ENCODE measurements at places on chromosomes 4 and X. TPM values are rescaled to one million over a fixed set of nuclear protein-coding genes. Genes with fewer than 3 reads are reported as not detected.

GRCh38 chr4:168028970-168029597 lies 63.3 kb upstream of the ANXA10 start:
- H3K4me1 ChIP-seq, result no peaks in the 10 kb centered on the region
- no peak for DNase-seq
- H3K27me3 ChIP-seq, result no peaks in the 10 kb centered on the region
- no peak overlapping the region for H3K4me3 ChIP-seq
- no peak overlapping the region for H3K27ac ChIP-seq

GRCh38 chr4:71026086-71026485 lies 32.6 kb downstream of the DCK start:
- no peak for DNase-seq
- no peaks in the 10 kb centered on the region for H3K27me3 ChIP-seq
- H3K27ac ChIP-seq, result no peak overlapping the region
- no peak overlapping the region for H3K4me3 ChIP-seq

DNA sequence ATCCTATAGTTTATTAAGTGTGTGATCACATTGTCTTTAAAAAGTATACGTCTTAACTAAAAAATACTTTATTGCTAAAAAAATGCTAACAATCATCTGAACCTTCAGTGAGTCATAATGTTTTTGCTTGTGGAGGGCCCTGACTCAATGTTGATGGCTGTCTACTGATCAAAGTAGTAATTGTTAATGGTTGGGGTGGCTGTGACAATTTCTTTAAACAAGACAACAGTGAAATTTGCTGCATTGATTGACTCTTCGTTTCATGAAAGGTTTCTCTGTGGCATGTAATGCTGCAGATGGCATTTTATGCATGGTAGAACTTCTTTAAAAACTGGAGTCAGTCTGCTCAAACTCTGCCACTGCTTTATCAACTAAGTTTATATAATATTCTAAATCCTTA lies 101.4 kb upstream of the IL15 start:
- no peak overlapping the region for H3K4me3 ChIP-seq
- no peak for DNase-seq
- no peaks in the 10 kb centered on the region for H3K36me3 ChIP-seq

DNA sequence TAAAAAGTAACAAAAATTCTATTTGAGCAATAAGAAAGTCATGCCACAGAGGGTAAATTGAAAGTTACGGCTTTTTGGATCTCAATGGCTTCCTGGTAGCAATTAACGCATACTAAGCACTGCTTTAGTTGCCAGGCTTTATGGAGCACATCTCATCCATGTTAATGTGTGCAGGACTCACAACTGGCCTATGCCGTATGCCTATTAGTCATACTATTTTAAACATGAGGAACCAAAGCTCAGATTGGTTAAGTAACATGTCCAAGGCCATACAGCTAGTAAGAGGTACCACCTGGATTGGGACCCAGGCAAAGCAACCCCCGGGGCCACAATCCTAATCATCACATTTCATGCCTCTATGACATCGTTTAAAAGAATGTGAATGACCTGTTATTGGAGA lies 17.1 kb downstream of the DAPP1 start:
- no peaks in the 10 kb centered on the region for H3K27me3 ChIP-seq
- no peaks in the 10 kb centered on the region for H3K4me1 ChIP-seq
- no peak for DNase-seq
- no peaks in the 10 kb centered on the region for H3K36me3 ChIP-seq
- H3K4me3 ChIP-seq, result no peak overlapping the region

DNA sequence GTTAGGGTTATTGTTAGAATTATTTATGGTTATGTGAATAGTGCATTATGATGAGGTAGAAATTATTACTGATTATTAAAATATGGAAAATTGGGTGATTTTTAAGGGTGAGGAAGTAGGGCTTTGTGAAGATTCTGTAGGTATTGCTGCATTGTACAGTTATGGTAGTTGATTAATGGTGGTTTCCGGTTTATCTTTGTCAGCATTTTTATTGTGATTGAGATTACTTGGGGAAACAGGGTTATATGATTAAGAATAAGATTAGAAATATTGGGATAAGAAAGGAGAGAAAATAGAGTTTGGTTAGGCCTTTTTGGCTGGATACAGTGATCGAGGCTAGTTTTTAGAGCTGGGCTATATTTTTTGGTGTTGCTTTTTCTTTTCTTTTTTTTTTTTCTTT lies 8.6 kb upstream of the IGBP1 start:
- no peak overlapping the region for H3K27ac ChIP-seq
- no peak for DNase-seq
- H3K36me3 ChIP-seq, result no peaks in the 10 kb centered on the region
- no peaks in the 10 kb centered on the region for H3K4me1 ChIP-seq

DNA sequence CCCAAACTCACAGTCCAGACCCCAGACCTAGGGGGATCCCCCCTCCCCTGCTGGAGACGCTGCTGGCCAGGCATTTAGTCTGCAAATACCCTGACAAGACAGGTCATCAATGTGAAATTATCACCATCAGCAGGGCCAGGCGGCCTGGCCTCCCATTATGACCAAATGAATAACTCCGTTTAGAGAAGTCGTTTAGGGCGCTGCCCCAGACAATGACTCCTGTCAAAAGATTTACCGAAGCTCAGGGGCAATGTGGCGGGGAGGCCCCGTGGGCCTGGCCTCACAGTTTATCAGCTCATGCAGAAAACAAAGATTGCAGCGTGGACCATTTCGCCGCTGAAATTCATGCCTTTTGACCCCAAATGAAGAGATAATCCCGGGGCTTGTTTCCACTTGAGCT lies 76.5 kb downstream of the HMX1 start:
- H3K27me3 ChIP-seq, result peaks cover 15% of the 10 kb centered on the region
- H3K36me3 ChIP-seq, result no peaks in the 10 kb centered on the region
- H3K4me3 ChIP-seq, result no peak overlapping the region
- no peak for DNase-seq
- H3K4me1 ChIP-seq, result no peaks in the 10 kb centered on the region

DNA sequence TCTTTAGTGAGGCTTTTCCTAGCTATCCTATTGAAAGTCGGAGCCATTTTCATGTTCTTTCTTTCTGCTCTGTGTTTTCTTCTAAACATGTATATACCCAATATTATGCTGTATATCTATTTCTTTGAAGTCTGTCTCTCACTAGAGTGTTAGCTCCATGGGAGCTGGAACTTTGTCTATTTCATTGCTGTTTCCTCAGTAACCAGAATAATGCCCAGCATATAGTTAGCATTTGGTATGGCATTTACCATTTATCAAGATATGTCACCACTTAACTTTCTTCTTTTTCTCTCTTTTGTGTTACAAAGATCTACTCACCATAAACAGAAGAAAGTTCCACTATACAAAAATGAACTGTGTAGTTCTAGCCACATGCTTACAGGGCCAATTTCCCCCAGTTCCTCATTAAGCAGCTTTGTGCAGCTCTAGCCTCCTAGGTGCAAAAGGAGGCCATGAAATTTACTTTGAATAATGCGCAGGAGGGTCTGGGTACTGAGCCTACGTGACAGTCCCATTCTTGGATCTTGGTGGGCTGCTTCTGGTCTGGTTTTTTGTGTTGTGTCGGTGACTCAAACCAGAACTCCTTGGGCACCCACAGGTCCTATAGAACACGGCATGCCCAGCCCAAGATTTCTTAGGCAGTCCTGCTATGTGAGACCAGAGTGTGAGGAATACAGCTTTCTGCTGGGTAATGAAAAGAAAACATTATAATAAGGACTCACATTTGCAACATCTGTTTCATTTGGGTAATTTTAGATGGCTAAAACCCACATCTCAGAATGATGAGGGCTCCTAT lies 302.3 kb upstream of the IGFBP7 start:
- no peaks in the 10 kb centered on the region for H3K27me3 ChIP-seq
- DNase-seq, result no peak

GRCh38 chrX:19912-20571 lies 261.1 kb upstream of the PLCXD1 start:
- no peaks in the 10 kb centered on the region for H3K27me3 ChIP-seq
- H3K27ac ChIP-seq, result no peak overlapping the region
- H3K4me3 ChIP-seq, result peak overlapping the region; percentile 48
- no peaks in the 10 kb centered on the region for H3K36me3 ChIP-seq

- no peaks in the 10 kb centered on the region for H3K27me3 ChIP-seq
- no peak overlapping the region for H3K4me3 ChIP-seq
- no peak overlapping the region for H3K27ac ChIP-seq
- no peaks in the 10 kb centered on the region for H3K36me3 ChIP-seq
These were observed 234.0 kb upstream of the SLIT2 start for GRCh38 chr4:20017777-20018115.

Gene SSX4
- total RNA-seq, result not detected

Gene NXF2B
- not detected for total RNA-seq

Gene OFD1
- 48.8 TPM for total RNA-seq

Gene SPANXB1
- not detected for total RNA-seq

Gene CXCL8
- total RNA-seq, result 0.64 TPM

Gene PRRG3
- total RNA-seq, result 1.3 TPM

Data from breast epithelium (tissue), 4 donors.